ENCODE measurements at places on chromosomes 5 and 9.

- no peak for DNase-seq
These were observed 104.9 kb downstream of the SYK start for GRCh38 chr9:90906316-90907055.

GRCh38 chr5:76888733-76889300 lies 39.0 kb downstream of the S100Z start:
- DNase-seq: no peak

DNA sequence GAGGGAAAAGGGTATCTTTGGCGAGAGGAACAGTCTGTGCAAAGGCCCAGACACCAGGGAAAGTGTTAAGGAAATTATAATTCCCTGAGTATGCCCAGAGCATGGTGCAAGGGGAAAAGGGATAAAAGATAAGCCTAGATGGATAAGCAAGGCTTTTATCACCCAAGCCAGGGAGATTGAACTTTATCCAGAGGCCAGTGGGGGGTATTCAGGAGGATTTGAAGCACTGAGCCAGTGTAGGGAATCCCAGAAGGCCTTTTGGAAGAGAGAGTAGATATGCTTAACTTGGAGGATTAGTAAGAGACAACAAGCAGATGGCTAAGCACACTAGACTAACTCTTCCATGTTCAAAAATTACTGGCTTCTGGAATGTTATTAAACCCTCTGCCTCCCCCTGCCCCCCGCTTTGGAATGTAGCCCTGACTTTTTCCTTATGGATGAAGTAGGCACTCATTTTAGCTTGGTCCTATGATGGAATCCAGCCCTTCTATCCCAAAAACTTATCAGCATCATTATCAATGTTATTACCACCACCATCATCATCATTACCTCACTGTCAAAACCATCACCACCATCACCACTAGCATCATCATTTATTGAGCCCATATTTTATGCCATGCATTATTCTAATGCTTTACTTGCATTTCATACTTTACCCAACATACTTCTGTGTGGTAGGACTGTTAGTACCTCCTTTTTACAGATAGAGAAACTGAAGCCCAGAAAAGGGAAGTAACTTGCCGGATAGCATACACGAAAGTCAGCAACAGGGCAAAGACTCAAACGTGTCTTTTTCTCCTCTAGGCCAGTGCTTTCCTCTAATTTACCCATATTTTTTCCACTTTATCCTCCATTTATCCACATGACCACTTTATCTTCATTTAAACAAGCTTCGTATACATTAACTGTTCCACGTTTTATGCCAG lies 237.0 kb downstream of the PAPPA start:
- DNase-seq: no peak

DNA sequence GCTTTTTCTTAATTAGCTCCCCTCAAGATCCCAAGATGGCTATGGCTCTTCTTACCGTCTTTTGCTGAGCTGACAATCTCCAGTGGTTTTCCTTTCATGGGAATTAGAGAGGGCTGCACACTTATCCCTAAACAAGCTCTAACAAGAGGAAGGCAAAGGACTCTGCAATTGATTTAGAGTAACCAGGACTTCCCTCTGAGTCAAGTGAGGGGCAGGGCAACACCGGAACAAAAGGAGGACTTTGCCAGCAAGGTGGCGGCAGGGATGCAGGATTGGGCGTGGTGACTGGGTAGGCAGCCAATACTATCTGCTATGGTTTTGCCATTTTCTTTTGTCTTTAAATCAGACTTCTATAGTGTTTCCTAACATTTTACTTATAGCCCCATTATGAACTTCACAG lies 9.8 kb downstream of the SLC44A1 start:
- DNase-seq: no peak

DNA sequence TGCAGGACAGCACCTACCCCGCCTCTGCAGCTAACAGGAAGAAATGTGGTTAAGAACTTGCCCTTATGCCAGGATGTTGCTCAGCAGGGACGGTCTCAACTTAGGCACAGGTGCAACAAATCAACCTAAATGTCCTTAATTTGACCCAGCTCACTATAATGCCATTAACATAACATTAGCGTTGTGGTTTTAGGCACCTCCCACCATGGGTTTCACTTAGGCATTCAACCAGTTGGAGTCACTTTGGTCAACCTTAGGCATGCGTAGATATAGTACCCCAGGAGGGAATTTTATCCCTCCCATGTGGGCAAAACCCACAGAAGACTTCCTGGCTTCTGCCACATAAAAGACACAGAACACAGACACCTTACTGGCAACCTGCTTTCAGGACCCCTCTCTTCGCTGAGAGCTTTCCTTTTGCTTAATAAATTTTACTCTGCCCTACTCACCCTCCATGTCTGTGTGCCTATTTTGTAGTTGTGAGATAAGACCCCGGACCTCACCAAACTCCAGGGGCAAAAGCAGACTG lies 8.7 kb upstream of the ERAP1 start:
- peak; percentile 4 for DNase-seq

GRCh38 chr5:83209963-83210362 lies 132.6 kb downstream of the XRCC4 start:
- DNase-seq: no peak

- no peak for DNase-seq
These were observed 909 bp downstream of the NDFIP1 start for GRCh38 chr5:142109331-142110045.

GRCh38 chr5:169870211-169870610 lies 110.1 kb downstream of the INSYN2B start:
- no peak for DNase-seq

DNA sequence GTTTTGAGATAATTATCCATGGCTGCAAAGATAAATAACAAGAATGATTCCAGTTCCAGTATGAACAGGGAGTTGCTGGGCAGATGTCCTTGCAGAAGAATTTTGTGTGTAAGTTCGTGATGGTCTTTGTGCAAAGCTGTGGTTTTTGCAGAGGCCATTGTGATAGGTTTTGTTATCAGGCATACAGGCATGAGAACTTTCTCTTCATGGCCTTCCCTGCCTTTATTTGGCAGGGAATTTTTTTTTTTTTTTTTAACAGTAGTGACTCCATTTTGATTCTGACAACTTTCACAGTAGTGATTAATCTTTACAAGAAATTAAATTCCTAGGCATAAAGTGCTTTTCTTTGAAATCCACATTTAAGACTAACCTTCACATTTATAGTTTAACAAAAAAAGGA lies 1999.5 kb upstream of the CDH6 start:
- no peak for DNase-seq

- no peak for DNase-seq
These were observed 261.0 kb downstream of the SEMA5A start for GRCh38 chr5:9284781-9285307.

GRCh38 chr5:54670281-54670680 lies 152.7 kb downstream of the SNX18 start:
- DNase-seq: no peak

DNA sequence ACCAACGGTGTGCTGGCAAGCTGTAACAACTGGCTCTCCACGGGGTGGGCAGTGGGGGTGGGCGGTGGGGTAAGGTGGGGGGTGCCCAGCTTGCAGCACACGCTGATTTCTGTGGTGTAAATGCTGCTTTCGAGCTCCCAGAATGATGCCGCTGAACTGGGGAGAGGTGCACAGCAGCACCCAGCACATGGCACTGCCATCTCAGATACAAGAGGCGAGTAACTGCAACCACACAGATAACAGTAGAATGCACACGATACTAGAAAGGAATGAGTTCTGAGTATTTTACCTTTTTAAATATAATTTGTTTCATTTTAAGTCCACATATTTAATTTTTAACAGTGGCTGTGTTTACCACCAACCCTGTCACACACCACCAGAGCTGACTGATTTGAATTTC lies 87.9 kb downstream of the SEMA4D start:
- DNase-seq: no peak

GRCh38 chr9:38181866-38182265 lies 112.8 kb upstream of the SHB start:
- no peak for DNase-seq

GRCh38 chr5:31605920-31606319 lies 33.0 kb upstream of the PDZD2 start:
- DNase-seq: no peak

DNA sequence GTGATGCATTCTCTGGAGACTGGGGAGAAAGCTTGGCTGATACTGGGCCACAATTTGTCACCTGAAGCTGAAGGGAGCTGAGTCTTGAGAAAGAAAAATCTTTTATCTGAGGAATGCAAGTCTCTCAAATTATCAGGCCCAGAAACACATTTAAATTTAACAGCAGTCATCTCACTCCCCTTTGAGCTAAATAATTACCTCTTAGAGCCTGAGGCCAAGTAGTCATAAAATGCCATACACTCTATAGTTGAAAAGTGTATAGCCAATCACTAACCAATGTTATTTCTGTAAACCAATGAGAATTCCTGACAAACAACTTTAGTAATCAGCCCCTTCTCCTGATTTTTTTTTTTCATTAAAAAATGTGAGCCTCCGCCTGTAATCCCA lies 32.7 kb upstream of the DAPK1 start:
- no peak for DNase-seq

DNA sequence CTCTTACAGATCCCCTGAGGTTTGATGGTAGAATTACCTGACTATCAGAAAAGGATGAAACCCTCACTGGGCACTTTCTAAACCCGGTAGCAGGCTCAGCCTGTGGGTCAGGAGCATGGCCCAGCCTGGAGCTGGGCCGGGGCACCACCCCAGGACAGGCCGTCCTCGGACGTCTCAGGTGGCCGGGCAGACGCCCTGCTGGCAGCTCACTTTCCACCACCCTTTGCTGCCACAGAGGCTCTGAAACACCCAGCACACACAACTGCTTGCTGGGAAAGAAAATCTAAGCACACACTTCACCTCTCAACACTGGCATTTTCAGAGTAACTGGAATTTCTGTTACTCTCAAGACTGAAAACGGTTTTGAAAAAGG lies 4.4 kb downstream of the UBAC1 start:
- no peak for DNase-seq

GRCh38 chr9:27094640-27095298 lies 14.3 kb upstream of the TEK start:
- DNase-seq: no peak

- no peak for DNase-seq
These were observed 23.5 kb downstream of the PCSK5 start for GRCh38 chr9:75914002-75914401.

DNA sequence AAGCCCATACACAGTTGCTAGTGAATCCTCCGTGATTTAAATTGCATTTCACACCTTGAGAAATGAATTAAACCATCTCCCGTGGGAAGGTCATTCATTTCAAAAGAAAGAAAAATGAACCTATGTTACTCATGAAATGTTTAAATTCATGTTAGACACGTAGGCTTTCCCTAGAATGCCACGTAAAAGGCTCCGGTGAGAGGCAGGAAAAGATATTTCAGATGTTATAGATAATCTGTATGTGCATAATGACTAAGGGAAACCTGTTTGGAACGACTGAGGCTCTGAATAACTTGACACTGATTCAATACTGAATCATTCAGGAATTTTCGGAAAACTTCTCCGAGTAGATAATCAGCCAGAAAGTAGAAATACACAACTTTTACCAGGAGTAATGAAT lies 134.3 kb upstream of the ICE1 start:
- DNase-seq: no peak

DNA sequence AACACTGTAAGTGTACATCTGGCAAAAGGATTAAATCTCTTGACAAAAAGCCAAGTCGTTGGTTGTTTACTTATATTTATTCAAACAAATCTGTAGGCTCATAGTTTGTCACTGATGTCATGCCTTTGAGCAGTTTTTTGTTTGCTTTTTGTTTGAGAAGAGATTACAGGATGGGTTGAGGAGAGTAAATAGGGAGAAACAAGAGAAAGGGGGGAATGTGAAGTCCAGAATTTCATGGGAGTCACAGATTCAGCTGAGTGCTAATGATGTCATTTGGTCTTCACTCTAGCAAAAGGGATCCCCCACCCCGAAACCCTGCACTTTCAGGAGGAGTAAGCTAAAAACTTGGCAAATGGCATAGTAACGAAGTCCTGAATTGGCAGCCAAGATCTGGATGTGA lies 337.4 kb downstream of the GLIS3 start:
- no peak for DNase-seq

GRCh38 chr5:1316588-1317340 lies 21.9 kb upstream of the TERT start:
- no peak for DNase-seq

DNA sequence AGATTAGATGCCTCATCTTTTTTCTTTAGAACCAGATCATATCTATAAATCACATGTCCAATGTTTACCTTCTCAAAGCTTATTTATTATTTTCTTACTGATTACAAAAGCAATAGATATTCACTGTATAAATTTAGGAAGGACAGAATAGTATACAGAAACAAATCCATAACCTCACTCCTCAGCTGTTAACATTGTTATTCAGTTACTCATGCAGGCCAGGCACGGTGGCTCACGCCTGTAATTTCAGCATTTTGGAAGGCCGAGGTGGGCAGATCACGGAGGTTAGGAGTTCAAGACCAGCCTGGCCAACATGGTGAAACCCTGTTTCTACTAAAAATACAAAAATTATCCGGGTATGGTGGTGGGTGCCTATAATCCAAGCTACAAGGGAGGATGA lies 15.3 kb downstream of the STOM start:
- no peak for DNase-seq

DNA sequence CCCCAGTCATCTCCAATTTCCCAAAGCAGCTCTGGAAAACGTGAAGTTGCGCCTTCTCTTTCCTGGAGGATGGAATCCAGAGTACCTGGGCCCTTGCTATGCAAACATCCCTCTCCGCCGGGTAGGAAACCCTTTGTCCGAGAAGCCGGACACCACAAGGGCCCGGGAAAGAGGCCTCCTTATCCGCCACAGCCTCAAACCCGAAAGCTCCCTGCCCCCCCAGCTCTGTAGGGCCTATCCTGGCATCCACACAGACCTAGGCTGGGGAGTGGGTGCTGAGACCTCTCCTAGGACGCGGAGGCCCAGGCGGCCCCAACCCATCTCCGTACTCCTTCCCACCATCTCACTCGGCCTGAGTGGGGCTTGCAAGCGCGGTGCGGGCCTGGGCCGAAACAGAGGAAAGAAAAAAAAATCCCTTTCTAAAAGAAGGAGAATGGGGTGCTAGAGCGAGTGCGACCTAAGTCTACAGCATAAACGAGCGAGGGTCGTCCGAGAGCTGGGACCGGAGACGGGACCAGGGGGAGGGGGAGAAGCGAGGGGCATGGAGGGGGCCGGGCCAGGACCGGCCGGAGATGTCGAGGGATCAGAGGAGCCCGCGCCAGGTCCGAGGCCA lies 624 bp downstream of the FBXW11 start:
- peak; percentile 16 for DNase-seq

GRCh38 chr5:55437452-55437851 lies 97.3 kb downstream of the PLPP1 start:
- no peak for DNase-seq

Measured in activated CD4-positive, alpha-beta T cell treated with anti-CD3 and anti-CD28 coated beads, Interleukin-2, amount 50 U/mL, for 4 hours (primary cell).